NCI-H82 (cell line): ENCODE measurements at places on chromosomes 12 and 14.

DNA sequence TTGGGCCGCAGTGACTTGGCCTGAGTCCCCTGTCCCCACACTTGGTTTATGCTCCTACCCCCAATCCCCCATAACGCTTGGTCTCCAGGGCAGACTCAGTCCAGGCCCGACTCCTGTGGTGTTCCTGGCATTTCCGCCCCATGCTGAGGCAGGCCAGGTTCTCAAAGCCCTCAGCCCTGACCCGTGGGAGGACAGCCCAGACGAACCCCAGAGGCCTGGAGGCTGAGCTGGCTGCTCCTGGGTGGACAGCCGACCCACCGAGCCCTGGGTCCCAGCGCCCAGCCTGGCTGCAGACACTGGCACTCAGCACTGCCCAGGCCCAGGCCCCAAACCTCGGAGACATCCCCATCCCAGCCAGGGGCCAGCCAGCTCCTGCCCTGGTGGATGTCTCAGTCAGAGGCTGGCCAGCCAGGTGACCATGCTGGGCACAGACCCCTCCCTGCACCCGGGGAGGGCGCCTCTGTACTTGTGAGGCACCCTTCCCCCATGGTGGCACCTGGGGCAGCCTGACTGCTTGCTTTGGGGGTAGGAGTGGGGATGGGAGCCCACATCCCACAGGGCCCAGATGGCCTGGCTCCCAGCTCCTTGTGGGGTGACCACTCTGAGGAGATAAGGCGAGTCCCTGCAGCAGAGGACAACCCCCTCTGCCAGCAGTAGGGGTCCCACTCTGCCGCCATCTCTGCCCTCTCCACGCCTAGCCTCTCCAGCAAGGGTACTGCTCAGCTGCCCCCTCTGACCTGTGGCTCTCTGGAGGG, 1.4 kb downstream of the PLD4 start:
- no peak for DNase-seq

DNA sequence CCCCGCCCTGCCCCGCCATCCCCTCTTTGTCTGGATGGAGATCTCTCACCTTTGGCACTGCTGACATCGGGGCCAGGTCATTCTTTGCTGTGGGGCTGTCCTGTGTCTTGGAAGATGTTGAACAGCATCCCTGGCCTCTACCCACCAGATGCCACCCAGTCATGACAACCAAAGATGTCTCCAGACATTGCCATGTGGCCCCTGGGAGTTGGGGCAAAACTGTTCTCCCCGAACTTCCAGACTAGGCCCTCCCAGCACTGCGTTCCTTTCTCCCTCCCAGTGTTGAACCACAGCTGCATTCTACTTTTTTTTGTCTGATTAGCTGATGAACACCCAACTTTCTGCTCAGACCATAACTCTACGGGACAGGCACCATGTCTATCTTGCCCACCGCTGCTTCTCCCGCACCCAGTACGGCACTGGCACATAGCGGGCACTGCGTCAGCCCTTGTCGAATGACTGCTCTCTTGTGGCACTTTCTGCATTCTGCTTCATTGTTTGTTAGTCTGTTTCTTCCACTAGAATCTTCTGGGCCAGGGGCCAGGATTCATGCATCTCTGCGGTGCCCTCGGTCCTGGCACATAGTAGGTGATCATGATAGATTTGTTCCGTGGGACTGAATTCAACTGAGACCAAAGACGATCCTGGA, 13.1 kb upstream of the MYL2 start:
- no peak for DNase-seq

- no peak for DNase-seq
Measured at GRCh38 chr14:90839889-90840266, 23.6 kb upstream of the TTC7B start.

GRCh38 chr12:112328456-112329124, 53.6 kb downstream of the HECTD4 start:
- no peak for DNase-seq

DNA sequence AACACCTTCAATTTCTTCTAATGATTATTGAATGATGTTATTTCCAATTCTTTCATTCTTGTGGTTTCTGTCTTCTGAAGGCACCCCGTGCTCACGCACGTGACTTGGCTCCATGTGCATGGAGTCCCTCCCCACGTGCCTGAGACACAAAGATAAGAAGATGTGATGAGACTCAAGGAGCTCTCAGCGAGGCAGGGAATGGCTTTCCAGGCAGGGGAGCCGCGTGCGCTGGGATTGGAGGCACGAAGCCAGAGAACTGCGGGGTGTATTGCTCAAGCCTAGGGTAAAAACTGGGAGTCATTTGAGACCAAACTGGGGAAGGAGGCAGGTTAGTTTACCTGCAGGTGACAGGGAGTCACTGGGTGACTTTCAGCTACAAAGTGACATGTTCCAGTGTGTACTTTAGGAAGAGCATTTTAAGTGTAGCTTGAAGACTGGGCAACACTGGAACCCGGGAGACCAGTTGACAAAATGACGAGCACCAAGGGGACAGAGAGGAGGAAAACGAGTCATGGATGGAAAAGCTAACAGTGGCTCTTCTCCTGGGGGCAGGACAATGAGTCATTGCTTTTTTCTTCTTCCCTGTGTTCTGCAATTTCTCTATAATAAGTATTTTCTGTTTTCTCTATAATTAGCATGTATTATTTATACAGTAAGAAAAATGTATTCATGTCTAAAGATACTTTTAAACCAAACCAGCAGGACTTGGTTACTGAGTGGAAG, 311.7 kb upstream of the FKBP4 start:
- DNase-seq, result no peak

GRCh38 chr12:23927907-23928306, 21.6 kb downstream of the SOX5 start:
- DNase-seq, result no peak

GRCh38 chr12:54959291-54960018, 25.1 kb downstream of the TESPA1 start:
- DNase-seq, result no peak

DNA sequence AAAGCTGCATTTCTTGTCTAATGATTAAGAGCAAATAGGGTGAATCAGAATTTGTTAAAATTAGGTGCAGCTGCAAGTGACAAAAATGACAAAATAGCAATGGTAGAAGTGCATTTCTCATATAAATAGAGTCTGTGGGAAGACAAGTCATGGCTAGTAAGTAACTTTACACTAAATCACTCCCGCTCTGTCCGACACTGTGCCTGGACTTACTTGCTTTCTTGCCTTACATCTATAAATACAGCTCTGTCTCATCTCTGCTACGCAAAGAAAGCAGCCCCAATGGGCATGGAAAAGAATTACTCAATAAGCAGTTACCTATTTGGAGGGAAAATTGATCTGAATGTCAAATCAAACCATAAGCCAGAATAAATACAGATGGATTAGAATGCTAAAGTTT, 245.4 kb upstream of the KRR1 start:
- no peak for DNase-seq

- DNase-seq, result no peak
Measured at GRCh38 chr12:46553911-46554310, 181.3 kb upstream of the SLC38A2 start.

GRCh38 chr12:5348491-5348890, 83.4 kb upstream of the NTF3 start:
- no peak for DNase-seq

GRCh38 chr14:50758945-50759344, 72.0 kb downstream of the NIN start:
- no peak for DNase-seq

DNA sequence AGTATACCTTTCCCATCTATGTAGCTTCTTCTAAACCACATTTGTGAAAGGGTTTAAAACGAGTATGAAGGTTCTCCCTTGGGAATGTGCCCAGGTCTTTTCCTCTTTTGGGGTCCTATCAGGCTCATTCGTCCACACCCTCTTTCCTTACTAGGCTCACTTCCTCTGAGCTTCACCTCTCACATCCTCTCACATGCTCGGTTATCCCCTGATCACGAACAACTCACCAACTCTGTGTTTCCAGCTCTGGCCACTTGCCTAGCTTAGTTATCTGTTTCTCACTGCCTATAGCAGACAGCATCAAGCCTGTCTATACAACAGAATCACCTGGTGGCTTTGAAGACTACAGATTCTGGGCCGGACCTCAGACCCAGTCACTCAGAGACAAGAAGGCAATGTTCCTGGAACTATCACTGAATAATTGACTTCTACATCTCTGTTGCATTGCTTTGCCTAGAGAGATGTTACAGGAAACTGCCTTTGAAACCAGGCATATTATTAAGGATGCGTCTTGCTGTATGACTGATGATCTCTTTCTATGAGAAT, 158.2 kb downstream of the FOXN3 start:
- DNase-seq, result no peak

- no peak for DNase-seq
Measured at GRCh38 chr14:32571995-32572866, 243.1 kb downstream of the AKAP6 start.

DNA sequence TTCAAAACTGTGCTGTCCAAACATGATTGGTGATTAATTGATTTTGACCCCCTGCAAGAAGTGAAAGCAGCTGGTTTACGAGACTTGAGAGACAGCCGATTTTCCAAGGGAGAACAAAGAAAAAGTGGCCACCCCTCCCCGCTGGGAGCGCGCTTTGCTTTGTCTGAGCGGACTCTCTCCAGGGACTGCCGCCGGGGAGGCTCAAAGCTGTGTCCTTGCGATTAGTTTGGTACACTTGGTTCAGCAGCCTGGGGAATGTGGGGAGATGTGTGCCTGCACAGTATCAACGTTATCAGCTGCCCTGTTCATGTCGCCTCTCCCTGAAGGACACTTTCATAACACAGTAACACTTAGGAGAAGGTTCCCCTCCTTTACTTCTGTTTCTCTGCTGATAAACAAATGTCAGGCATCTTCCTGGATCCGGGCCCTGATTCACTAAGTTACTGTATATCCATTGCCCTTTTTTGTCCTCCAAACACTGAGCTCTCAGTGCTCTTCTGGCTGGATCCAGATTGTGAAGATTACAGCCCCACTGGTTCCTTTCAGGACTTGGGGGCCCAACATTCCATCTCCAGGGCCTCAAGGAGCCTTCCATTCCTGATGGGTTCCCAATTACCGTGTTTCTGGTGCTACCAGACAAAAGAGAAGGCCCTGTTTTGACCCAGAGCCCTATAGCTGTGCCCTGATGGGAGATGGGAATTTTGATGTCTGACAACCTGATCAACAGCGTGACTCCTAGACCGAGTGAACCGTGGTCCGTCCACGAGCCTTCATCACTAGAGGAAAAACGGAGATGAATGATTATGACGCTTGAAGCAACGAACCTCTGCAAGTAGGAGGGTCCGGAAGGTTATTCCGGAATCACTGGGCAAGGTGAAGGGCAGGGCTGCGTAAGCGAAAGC, 31.7 kb upstream of the TUBA1C start:
- DNase-seq, result peak; percentile 95

DNA sequence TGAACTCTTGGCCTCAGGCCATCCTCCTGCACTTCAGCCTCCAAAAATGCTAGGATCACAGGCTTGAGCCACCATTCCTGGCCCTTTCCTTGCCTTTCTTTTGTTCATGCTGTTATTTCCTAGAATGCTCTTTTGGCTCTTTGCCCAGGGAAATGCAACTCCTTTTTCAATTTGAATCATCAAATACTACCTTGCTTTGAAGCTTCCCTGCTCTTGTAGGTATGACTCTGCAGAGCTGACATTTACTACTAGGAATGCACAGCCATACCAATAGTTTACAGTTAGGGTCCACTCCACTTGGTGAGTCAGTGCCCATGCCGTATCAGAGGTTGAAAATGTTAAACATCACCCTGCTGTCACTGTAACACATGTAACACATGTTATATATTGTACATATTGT, 107.0 kb upstream of the CRY1 start:
- no peak for DNase-seq

GRCh38 chr14:81400202-81400678, at the start of gene STON2:
STON2 (minus strand) TSS chr14:81400324; CDS start chr14:81398382, 1,942 bp downstream.
- DNase-seq, result no peak

- DNase-seq, result no peak
Measured at GRCh38 chr14:101500681-101501080, 60.6 kb upstream of the DIO3 start.

DNA sequence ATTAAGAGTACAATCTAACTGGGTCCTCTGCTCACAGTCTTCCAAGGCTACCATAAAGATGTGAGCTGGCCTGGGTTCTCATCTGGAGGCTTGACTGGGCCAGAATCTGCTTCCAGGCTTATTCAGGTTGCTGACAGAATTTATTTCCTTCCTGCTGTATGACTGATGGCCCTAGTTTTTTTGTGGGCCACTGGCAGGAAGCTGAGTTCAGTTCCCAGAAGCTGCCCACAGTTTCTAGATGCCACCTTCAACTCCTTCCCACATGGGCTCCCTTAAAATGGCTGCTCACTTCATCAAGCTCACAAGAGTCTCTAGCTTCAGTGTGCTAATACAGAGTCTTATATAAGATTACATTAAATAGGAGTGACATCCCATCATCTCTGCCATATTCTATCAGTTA, 121.7 kb upstream of the CAND1 start:
- DNase-seq, result no peak

DNA sequence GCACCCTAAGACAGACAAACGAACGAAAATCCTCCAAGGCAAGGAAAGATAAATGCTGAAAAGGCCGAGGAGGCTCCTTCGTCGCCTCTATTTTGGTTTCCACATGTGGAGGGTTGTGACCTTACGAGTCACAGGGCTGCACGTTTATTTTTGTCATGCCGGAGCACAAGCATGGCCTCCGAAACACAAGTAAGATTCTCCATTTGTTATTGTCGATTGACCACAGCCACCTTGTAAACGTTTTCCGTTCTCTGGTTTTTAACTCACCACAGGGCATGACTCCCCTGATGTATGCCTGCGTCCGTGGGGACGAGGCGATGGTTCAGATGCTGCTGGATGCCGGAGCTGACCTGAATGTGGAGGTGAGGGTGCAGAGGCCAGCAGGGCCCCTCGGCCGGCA, 73.1 kb upstream of the PWP1 start:
- DNase-seq, result no peak

DNA sequence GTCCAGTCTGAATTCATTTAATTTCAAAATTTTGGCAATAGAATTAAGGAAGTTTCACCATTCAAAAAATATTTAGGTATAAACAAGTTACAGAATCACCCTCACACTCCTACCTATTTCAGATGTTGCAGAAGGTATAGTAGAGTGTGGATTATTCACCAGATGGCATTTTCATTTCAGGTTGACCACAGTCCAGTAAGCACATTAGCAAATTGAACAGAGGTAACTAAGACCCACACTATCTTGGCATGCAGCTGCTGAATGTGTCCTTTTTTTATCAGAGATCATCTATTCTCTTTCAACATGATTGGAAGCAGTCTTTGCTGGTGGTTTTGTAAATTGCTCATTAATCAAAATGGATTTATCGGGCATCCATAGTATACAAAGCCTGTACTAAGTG, 151.8 kb upstream of the GARIN6 start:
- DNase-seq, result peak; percentile 70
